ENCODE measurements at places on chromosomes 6 and 20.

GRCh38 chr6:20805021-20805420 lies 270.8 kb downstream of the CDKAL1 start:
- DNase-seq: no peak

GRCh38 chr20:50645253-50646068 lies 45.9 kb downstream of the RIPOR3 start:
- DNase-seq: no peak

DNA sequence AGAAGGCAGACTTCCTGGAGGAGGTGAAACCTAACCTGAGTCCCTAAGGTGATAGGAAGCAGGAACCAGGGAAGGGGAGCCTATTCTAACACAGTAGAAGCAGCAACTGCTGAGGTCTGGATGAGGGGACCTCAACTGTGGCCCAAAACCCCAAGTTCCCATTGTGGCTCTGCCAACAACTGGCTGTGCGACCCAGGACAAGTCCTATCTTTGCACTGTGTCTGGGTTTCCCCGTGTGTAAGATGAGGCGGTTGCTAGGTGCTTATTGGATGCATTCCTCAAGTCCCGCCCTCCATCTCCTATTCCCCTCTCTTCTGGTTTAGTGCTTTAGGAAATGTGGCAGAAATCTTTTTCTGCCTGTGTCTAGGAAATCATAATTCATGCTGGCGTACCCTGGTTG lies 52.2 kb upstream of the TTPAL start:
- no peak for DNase-seq

GRCh38 chr6:113599444-113599843 lies 257.7 kb upstream of the MARCKS start:
- no peak for DNase-seq

DNA sequence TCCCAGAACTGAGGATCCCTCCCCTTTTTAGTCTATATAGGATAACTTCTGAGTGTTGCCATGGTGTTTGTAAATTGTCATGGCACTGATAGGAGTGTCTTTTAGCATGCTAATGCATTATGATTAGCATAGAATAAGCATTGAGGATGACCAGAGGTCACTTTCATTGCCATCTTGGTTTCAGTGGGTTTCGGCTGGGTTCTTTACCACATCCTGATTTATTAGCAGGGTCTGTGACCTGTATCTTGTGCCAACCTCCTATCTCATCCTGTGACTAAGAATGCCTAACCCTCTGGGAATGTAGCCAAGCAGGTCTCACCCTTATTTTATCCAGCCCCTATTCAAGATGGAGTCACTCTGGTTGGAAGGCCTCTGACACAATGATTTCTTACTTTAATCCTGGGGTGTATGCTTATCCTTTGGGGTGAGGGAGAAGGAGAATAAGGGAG lies 19.6 kb downstream of the WFDC2 start:
- DNase-seq: no peak

DNA sequence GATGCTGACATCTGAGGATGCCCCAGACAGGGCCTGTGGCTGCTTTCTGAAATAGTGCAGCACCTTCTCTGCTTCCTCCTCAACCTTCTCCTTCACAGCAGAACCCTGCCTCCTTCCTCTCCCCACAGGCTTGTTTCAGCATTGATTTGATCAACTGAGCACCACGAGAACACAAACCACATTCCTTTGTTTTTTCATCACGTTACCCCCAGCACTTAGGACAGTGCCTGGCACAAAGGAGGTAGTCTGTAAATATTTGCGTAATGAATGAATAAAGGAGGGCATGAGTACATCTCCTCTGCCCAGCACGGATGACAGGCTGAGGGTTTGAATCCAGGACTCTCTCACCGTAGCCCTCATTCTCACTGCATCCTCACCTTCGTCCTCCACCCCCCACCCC lies 21.3 kb upstream of the WFDC2 start:
- no peak for DNase-seq

Data from activated CD4-positive, alpha-beta T cell treated with anti-CD3 and anti-CD28 coated beads for 24 hours (primary cell).